G401 (cell line): ENCODE measurements at places on chromosomes 7 and 10.
A peak's percentile ranks its signal among the peaks of the same experiment; 100 is the strongest.

DNA sequence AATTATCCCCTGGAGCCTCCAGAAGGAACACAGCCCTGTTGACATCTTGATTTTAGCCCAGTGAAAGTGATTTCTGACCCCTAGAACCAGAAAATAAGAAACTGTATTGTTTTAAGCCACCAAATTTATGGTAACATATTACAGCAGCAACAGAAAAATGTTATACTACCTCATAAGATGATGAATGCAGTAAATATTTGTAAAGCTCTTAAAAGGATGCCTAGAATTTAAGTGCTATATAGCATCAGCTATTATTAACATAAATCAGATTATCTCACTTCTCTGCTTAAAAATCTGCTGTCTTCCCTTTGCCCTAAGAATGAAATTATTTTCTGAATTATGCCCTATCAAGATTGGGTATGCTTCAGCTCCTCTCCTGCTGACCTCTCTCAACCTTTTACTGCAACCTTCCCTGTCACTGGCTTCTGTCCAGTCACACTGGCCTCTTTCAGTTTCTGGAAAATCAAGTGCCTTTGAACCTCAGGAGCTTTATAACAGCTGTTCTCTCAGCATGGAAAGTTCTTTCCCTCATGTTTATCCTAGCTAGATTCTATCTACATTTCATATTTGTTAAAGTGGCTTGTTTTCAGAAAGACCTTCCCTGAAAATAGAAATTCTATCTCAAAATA, 78.9 kb downstream of the GPR37 start:
- DNase-seq, result peak; percentile 12

DNA sequence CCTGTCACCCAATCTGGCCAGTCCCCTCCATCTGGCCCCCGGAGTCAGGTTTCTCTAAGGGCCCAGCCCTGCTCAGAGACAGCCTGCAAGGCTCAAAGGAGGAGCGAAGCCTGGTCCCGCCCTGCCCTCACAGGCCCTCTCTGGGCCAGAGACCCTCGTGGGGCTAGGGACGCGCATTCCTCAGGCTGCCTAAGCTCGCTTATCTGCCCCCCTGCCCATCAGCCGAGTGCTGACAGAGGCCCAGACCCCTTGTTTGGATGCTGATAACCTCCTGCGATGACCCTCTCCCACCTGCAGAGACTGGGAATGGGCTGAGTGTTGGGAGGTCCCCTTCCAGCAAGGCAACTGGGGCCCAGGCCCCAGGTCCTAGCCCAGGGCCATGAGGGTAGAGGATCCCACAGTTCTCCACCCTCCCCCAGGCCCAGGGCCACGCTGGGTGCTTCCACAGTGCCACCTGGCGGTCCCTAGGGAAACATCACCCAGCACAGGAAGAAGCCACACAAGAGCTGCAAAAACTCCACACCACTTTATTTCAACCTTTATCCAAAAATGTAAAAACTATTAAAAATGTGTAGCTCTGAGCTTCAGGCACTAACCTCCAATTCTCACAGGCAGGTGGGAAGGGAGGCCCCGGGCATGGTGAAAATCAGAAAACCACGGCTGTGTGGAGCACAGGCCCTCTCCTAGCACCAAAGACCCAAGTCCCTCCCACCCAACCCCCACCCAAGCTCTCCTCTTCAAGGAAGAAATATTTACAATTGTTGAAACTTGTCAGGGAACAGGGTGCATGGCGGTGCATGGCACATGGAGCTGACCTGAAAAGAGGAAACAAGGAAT, 2.2 kb downstream of the NPM3 start:
- peak; percentile 66 for DNase-seq

GRCh38 chr10:86281396-86281795, 85.2 kb downstream of the GRID1 start:
- no peak for DNase-seq

DNA sequence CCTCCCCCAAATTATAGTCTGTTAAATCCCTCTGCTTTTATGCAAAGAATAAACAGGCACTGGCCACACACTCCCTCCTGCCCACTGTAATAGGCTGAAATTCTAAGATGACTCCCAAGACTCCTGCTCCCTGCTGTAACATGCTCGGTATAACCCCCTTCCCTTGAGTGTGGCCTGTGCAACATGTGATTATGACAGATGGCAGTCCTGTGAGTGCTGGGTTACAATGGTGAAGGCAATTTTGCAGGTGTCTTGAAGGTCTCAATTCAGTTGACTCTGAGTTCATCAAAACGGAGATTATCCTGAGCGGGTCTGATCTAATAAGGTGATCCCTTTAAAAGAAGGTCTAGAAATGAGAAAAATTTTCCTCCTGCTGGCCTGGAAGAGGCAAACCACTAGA, 55.9 kb downstream of the CREB3L2 start:
- DNase-seq, result no peak

- peak; percentile 66 for DNase-seq
Observed at GRCh38 chr10:13613519-13613918, 26.8 kb downstream of the PRPF18 start.

GRCh38 chr10:114631666-114632417, 26.2 kb downstream of the ABLIM1 start:
- peak; percentile 70 for DNase-seq

- no peak for DNase-seq
Observed at GRCh38 chr7:150446288-150446938, 4.0 kb upstream of the GIMAP8 start.

DNA sequence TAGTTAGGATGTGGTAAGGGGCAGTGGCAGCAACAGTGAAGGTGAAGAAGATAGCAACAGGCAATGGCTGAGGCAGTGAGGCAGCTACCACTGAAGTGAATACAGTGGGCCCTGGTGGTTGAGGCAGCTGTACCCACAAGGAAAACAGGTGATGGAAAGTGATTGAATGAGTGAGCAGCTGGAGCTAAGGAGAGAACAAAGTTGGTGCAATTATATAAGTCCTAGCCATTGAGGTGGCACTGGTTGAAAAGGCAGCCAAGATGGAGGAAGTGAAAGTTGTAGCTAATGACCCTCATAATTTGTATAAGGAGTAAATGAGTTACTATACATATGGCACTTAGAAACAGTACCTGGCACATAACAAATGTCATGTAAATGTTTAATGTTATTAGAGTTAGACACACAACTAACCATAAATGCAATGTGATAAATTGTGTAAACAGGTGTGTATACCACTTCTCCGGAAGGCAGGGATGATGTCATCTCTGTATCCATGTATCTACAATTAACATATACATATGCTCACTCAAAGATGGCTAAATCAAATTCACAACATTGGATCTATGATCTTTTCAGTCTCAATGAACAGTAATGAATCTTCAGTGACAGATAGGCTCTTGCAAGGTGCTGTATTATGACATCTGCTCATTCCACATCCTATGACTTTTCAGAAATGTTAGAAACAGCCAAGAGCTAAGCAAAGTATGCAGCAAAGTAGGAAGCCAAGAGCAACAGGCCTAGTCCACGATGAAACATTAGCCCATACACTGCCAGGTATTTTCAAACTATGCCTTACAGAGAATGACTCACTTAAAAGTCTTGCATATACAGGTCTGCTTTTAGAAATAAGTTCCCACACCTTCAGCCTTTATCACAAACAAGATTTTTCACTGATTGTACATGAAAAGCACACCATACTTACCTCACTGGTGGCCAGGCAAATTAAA, 10.7 kb downstream of the XPNPEP1 start:
- DNase-seq, result no peak

GRCh38 chr10:48821692-48822091, 117.9 kb downstream of the LRRC18 start:
- DNase-seq, result no peak

DNA sequence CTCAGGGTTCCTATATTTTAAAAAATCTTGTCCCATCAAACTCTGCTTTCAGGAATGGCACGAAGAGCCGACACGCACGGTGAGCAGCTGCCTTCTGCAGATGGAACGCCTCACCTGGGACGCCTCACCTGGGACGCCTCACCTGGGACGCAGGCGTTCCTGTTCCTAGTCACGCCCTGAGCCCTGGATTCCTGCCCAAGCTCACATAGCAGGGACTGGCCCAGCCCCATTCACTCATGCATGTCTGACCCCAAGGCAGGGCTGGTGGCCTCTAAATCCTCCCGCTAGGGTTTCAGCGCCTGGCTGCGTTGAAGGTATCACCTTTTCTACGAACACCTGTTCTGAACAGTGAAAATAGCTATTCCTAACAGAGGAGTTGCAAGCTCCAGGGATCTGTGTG, 49.8 kb downstream of the CARD11 start:
- DNase-seq, result no peak

DNA sequence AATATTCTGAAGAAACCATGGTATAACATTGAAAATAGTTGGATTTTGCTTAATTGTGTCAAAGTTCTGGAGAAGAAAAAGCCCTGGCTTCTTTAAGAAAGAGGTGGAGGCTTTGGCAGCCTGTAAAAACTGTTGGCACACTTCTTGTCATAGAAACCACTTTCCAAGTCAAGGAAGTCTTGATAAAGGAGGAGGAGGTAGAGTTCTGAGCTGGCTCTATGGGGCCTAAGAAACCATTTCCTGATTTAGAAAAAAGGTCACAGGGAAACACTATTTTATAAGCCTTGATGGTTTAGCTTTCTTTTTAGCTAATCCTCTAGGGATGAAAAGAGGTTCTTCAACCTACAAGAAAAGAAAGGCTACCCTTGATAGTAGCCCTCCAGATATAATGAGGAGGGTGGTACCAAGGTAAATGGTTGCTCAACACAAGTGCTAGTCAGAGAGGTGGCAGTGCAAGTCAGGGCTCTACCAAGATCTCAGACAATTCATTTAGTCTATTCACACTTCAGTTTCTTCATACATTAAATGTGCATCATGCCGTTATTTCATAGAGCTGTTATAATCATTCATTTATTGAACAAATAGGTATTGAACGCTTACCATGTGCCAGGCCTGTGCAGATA, 346.9 kb downstream of the RNLS start:
- DNase-seq, result no peak

DNA sequence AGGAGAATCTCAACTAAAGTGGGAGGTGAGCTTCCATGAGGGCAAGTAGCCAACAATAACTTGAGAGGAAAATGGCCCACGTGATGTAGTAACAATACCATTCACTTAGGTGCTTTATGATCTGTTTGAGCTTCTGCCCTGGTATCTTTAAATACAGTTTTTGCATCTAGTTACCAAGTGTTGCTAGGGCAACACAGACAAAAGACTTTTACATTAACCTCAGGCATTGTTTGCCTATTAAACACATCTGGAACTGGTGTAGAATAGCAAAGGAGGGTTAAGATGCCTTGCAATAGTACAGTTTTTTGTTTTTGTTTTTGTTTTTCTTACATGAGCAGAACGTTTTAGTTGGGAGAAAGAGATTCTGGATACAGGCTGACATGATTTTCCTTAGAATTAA, 97.7 kb upstream of the MTPN start:
- no peak for DNase-seq

- DNase-seq, result no peak
Observed at GRCh38 chr7:1242256-1242605, 9.6 kb downstream of the UNCX start.

DNA sequence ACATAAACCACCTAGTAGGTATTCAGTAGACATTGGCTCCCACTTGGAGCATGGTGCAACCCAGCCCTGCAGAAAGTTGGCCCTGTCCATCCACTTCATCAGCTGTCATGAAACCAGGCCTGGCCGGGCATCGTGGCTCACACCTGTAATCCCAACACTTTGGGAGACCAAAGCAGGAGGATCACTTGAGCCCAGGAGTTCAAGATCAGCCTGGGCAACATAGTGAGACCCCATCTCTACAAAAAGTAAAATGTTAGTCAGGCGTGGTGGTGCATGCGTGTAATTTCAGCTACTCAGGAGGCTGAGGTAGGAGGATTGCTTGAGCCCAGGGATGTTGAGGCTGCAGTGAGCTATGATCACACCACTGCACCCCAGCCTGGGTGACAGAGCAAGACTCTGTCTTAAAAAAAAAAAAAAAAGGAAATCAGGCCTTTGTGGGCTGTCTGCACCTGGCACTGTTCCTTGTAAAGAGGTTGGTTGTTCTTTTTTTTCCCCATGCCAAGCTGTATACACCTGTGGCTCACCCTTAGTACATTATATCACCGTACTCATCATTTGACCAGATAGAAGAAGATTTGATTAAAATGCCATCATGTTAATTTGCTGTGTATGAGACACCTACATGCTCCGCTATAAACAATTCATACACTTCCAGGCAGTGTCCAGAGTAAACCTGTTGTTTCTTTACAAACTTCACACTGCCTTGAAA, 45.4 kb upstream of the GRID1 start:
- no peak for DNase-seq

- no peak for DNase-seq
Observed at GRCh38 chr7:33145156-33145555, 15.8 kb downstream of the BBS9 start.

DNA sequence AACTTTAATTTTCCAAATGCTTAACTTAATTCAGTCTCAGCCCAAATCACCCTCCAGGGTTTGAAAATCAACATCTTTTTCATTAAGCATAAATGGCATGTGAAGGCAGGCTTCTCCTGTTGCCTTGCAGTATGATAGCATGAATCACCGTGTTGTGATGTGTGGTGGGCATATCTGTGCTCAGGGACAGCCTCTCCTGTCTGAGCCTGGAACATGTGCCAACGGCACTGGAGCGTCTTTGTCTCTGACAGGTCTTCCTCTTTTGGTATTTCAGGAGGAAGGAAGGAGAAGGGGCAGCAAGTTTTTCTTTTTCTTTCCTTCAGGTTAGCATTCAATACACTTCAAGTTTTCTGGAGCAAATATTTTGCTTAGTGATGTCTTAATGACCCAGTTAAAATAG, 57.6 kb downstream of the LRGUK start:
- no peak for DNase-seq

DNA sequence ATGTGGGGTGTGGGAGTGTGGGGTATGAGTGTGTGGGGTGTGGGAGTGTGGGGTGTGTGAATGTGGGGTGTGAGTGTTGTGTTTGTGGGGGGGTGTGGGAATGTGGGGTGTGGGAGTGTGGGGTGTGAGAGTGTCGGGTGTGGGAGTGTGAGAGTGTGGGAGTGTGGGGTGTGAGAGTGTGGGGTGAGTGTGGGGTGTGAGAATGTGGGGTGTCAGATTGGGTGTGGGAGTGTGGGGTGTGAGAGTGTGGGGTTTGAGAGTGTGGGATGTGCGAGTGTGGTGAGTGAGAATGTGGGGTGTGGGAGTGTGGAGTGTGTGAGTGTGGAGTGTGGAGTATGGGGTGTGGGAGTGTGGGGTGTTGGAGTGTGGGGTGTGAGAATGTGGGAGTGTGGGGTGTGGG, 50.1 kb upstream of the EN2 start:
- DNase-seq, result no peak

DNA sequence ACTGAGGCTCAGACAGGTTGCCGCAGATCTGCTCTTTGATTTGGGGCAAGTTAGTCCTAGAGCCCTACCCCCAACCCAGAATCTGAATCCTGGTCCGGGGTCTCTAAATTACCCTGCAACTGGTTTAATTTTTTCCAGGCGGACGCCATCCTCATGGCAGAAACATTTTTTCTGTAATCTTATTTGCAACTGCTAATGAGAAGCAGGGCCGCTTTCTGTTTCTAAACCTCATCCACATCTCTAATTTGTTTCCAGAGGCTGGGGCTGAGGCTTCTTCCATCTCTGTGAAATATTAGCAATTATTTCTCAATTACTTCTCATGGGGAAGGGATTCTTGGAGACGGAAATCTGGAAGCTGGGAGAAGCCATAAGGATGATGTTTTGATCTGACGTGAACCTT, 261.6 kb downstream of the RPS24 start:
- DNase-seq, result no peak
